ENCODE measurements at places on chromosomes 5 and 9.

DNA sequence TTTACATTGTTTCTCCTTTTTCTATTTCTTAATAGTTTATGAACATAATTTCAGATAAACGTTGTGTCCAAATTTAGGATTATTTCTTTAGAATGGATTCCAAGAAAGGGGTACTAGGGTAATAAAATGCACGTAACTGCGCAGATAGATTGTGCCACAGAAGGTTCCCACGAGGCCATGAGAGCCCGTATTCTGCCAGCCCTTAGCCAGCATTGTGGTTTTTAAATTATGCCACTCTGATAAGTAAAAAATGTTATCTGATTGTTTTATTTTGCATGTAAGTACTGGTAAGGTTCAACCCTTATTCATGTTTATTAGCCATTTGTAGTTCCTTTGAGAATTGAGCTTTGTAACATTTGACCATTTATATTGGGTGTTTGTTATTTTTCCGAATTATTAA is 88.7 kb downstream of the PRKACG start:
- no peak for DNase-seq

- no peak for DNase-seq
These were observed 562.6 kb downstream of the NR2F1-AS1 start for GRCh38 chr5:93018461-93018860.

DNA sequence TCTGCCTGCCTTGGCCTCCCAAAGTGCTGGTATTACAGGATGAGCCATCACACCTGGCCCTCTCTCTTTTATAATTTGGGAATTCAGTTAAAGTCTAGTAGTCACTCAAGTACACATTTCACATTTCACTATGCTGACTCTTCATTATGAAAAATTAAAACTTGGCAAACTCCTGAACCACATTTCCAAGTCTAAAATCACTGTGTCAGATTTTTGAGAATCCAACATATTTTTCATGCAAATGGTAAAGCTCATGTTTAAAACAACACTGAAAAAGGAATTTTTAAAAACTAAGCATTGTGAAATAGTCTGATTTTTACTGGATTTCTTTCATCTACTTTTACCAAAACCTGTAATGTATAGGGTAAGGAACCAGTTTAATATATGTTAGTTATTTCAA is 92.3 kb downstream of the SVEP1 start:
- no peak for DNase-seq

GRCh38 chr9:96514108-96514799 is 64.3 kb downstream of the HABP4 start:
- no peak for DNase-seq

DNA sequence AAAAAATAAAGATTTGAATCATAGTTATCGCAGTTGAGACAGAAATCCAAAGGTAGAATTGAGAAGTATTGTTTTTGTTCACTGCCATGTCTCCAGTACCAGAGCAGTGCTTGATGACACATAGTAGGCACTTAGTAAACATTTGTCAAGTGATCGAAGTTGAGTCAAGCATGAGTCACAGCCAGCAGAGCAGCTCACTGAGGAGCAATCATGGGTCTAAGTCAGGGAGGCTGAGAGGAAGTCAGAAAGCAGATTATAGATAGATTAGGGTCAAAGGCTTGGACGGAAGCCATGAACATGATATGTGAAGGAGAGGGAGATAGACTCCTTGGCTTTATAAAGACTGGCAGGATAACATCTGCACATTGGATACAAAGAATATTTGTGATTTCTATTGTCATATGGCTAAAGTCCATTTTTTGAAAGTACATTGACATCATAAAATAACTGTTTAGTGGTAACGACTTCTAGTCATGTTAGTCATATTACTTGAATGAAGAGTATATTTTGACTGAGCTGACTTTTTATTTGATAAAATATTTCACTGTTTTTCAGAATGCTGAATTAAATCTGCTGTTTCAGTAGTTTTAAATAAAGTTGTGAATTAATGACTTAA is 168.5 kb downstream of the RAB3C start:
- no peak for DNase-seq

DNA sequence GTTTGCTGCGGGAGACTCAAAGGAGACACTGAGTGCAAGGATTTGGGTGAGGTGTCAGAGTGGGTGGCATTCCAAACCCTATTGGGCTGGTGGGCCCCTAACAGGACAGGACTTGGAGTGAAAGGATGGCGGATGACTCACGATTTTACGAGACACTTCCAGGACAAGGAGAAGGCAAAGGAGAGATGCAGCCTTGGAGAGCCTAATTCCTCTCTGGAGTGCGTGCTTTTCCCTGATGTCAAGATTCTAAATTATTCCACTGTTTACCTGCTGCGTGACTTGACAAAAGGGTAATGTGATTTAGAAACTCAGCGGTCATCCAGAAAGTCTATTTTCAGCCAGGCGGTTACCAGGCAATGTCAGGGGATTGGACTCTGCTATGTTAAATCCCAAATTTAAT is 41.6 kb upstream of the CD180 start:
- no peak for DNase-seq
